ENCODE measurements at places on chromosomes 6 and 20. TPM values are rescaled to one million over a fixed set of nuclear protein-coding genes. Genes with fewer than 3 reads are reported as not detected.

The ECT2L gene
- polyA plus RNA-seq: not detected

The EYS gene
- 0.21 TPM for polyA plus RNA-seq

The RIMS1 gene
- polyA plus RNA-seq: 0.17 TPM

The TAAR1 gene
- not detected for polyA plus RNA-seq

The THBD gene
- polyA plus RNA-seq: 2.5 TPM

The GABRR1 gene
- not detected for polyA plus RNA-seq

The NFKBIL1 gene
- polyA plus RNA-seq: 47.1 TPM

The NKAPL gene
- not detected for polyA plus RNA-seq

The HLA-DQB1 gene
- polyA plus RNA-seq: 0.54 TPM

The SLC12A5 gene
- 17.1 TPM for polyA plus RNA-seq

The TMC2 gene
- not detected for polyA plus RNA-seq

The COL19A1 gene
- polyA plus RNA-seq: not detected

The SPACA1 gene
- not detected for polyA plus RNA-seq

The TP53TG5 gene
- polyA plus RNA-seq: 3.5 TPM

The ELOVL2 gene
- polyA plus RNA-seq: 0.12 TPM

The ADAM33 gene
- polyA plus RNA-seq: 0.56 TPM

The LAMA5 gene
- 168 TPM for polyA plus RNA-seq

The SAPCD1 gene
- polyA plus RNA-seq: 2.1 TPM

The CASS4 gene
- not detected for polyA plus RNA-seq

The BTN1A1 gene
- 0.35 TPM for polyA plus RNA-seq

The RNF182 gene
- polyA plus RNA-seq: 1.1 TPM

The HSPA1B gene
- 88.8 TPM for polyA plus RNA-seq

The RIPOR3 gene
- polyA plus RNA-seq: 4.8 TPM

The CRISP2 gene
- polyA plus RNA-seq: not detected

The PGC gene
- not detected for polyA plus RNA-seq

The TCF15 gene
- 2.4 TPM for polyA plus RNA-seq

The SLC26A8 gene
- polyA plus RNA-seq: not detected

The POPDC3 gene
- polyA plus RNA-seq: 80.0 TPM

The ESR1 gene
- polyA plus RNA-seq: 4.5 TPM

The BMP6 gene
- polyA plus RNA-seq: not detected

The LY6G6C gene
- polyA plus RNA-seq: not detected

The TPD52L1 gene
- polyA plus RNA-seq: 96.3 TPM

The COL12A1 gene
- polyA plus RNA-seq: 0.59 TPM

The SNAI1 gene
- 7.8 TPM for polyA plus RNA-seq

The PPP1R16B gene
- polyA plus RNA-seq: 0.10 TPM

The SCUBE3 gene
- 81.8 TPM for polyA plus RNA-seq

The TRIM31 gene
- not detected for polyA plus RNA-seq

The TPBG gene
- polyA plus RNA-seq: 12.0 TPM

The C4B gene
- 2.7 TPM for polyA plus RNA-seq

The TSPO2 gene
- polyA plus RNA-seq: not detected

The C20orf202 gene
- polyA plus RNA-seq: 0.27 TPM

The RAMACL gene
- polyA plus RNA-seq: 0.44 TPM

The POM121L2 gene
- not detected for polyA plus RNA-seq

The FOXF2 gene
- 0.16 TPM for polyA plus RNA-seq

The C20orf204 gene
- 0.35 TPM for polyA plus RNA-seq

The EGFL8 gene
- polyA plus RNA-seq: 15.2 TPM

The C6orf132 gene
- polyA plus RNA-seq: 0.49 TPM

The SEL1L2 gene
- not detected for polyA plus RNA-seq

The HAO1 gene
- polyA plus RNA-seq: not detected
